CD4-positive, alpha-beta T cell treated with Interleukin-6 at 100 ng/mL for 8 hours (primary cell): ENCODE measurements at places on chromosomes 11 and 22.
A peak's percentile ranks its signal among the peaks of the same experiment; 100 is the strongest.

- DNase-seq: no peak
Measured at GRCh38 chr11:129248618-129249017, 56.5 kb upstream of the ARHGAP32 start.

- no peak for DNase-seq
Measured at GRCh38 chr22:50606165-50606945, 5.8 kb downstream of the MAPK8IP2 start.

GRCh38 chr22:24410110-24410856, 17.1 kb upstream of the ADORA2A start:
- no peak for DNase-seq

DNA sequence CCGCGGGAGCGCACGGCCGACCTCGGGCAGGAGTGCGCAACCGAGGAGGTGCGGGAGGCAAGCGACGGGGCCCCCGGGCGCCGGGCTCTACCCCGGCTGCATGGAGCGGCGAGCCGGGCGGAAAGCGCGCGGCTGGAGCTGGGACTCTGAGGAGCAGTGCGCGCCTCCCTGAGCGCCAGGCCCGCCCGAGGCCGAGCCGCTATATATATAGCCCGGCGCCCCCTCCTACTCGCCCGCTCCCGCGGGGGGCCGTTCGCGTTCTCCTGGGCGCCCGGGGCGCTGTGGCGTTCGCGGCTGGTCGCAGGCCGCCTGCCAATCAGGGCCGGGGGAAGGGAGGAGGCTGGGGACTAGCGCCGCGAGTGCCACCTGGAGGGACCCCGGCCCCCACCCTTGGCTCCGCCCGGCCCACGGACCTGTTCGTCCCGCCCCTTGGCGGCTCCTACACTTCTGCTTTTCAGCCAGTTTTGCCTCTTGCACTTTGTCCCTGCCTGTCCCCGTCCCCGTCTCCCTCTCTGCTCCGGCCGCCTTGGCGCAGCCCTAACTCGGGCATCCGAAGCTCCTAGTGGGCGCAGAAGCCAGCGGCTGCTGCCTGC, at the start of gene FGF4:
FGF4 (minus strand) TSS at position 179 of the 593 bp plus-strand sequence. CDS start 257 bp downstream, outside the sequence.
- DNase-seq: no peak

GRCh38 chr22:23547818-23548500, 32.1 kb downstream of the IGLL1 start:
- DNase-seq: no peak

DNA sequence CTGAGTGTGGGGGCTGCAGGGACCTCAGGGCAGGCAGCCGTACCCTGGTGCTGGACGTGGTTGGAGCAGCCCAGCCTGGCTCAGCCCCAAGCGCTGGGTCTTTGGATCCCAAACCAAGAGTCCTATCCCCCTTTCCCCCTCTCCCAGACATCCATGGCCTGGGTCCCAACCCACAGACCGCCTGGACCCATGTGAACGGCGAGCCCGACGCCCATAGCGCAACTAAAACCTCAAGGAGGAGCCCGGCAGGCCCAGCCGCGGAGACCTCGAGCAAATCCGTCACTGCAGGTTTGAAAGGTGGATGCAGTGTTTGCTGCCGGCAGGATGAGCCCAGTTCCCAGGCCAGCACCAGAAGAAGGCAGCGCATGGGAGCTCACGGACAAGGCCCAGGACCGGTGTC, 337.0 kb downstream of the BRD1 start:
- DNase-seq: no peak

DNA sequence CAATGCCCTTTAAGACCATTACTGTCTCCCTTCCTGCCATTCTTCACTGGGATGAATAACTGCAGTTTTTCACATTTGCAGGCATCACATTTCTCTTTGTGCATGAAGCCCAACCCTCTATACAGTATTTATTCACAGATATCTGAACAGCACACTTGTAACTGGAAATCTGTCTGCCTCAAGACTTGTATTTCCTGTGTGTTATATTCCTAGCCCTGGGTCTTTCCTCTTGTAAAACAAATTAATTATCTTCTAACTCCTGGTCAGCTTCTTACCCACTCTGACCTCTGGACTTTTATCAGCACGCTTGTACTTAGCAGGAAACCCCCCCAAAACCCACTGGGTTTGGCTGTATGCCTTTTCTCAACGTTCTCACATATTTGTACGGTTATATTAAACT, 2.0 kb downstream of the CSRP3 start:
- DNase-seq: no peak

- DNase-seq: peak; percentile 85
Measured at GRCh38 chr11:118907051-118908042, 18.4 kb downstream of the BCL9L start.

GRCh38 chr22:40797427-40797826, 21.7 kb downstream of the SLC25A17 start:
- DNase-seq: no peak

DNA sequence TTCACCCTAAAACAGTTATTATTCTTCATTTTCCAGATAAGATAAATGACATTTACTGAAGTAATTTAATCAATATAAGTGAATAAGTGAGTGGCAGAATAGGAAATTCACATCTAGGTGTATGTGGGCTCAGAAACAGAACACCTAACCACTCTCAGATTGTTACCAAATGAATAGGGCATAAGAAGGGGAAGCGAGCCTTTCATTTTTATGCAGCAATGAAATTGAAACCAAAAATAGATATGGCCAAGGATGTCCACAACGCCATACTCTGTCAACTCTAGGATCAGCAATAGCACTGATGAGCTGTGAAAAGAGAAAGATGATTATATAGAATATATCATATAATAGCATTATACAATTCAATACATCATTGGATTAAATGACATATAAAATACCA, 398.1 kb upstream of the API5 start:
- DNase-seq: no peak

- DNase-seq: no peak
Measured at GRCh38 chr11:107713009-107713408, 1.2 kb upstream of the SLN start.

DNA sequence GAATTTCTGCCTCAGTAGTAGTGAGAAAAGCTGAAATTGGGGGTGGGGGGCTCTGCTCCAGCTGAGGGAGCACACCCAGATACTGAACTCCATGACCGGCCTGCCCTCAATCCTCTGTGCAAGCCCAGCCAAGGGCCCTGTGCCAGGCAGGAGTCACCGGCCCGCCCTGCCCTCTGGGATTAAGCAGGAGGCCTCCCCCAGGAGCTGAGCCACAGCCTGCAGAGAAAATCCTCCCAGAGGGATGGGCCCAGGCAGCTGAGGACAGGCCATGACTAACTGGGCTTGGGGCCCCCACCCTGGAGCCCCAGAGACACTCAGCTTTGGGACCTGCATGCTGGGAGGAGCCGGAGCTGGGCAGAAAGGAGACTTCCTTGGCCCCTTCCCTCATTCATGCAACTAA, 48.8 kb downstream of the MN1 start:
- no peak for DNase-seq

GRCh38 chr22:19260804-19261203, 30.7 kb downstream of the CLTCL1 start:
- no peak for DNase-seq

GRCh38 chr22:39514373-39514973, 5.9 kb upstream of the ATF4 start:
- DNase-seq: no peak

DNA sequence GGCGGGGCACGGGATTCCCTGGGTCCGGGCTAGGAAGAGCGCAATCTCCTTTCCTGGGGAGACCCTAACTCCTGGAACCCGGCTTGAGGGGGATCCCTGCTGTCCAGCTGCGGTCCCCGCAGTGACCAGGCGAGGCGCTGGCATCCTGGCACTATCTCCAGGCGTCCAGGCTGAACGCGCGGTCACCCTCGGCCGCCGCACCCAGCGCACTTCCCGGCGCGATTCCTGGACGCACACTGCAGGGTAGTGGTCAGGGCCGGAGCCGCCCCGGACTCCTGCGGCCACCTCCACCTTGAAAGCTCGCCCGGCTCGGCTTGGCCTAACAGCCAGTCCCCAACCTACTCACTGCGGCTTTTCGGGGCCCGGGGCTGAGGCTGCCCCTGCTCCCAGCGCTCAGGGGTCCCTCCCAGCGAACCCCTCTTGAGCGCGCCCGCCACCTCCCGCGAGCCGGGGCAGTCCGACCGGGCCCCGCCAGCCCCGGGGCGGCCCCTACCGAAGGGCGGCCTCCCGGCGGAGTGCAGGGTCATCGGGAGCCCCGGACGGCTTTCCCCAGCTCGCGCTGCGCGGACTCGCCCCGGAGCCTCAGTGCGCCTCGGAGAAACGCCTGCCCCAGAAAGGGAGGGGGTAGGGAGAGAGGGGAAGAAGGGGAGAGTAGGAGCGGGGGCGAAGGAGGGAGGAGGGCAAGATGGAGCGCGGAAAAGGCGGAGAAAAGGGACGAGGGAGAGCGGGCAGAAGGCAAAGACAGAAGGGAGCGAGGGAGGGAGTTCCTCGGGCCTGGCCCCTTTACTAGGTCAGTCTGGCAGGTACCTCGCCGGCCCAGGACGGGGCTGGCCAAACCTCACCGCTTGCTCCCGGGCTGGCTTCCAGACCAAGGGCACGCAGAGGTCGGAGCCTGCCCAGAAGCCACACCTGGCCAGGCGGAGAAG, 1.0 kb downstream of the POU2AF3 start:
- no peak for DNase-seq

- peak; percentile 28 for DNase-seq
Measured at GRCh38 chr11:10807493-10808234, 1.1 kb downstream of the EIF4G2 start.

- no peak for DNase-seq
Measured at GRCh38 chr22:22948651-22949571, 61.3 kb downstream of the IGLL5 start.

DNA sequence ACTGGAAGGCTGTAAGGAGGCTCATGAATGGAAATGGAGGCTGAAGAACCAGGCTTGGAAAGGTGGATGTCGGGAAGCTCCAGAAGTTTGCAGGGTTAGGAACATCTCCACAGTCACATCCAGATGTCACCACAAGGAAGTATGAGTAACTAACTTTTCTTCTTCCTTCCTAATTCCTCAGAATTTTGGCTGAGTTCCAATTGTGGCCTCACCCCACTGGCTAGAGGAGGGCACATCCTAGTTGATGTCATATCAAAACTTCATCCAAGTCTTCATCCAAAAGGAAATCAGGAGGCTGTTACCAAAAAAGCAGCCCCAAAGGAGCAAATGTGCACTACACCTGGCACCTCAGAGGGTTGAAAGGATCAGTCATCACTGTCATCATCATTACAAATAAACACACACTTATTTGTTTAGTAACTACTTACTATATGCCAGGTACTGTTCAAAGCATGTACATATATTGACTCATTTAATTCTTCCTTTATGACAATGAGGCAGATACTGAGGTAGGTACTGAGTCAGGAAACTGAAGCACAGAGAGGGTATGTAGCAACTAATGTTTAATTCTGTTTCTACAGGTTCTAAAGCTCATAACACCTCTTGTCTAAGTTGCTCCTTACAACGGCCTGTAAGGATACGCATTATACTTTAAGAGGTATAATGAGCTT, 7.3 kb upstream of the PTPN5 start:
- no peak for DNase-seq

DNA sequence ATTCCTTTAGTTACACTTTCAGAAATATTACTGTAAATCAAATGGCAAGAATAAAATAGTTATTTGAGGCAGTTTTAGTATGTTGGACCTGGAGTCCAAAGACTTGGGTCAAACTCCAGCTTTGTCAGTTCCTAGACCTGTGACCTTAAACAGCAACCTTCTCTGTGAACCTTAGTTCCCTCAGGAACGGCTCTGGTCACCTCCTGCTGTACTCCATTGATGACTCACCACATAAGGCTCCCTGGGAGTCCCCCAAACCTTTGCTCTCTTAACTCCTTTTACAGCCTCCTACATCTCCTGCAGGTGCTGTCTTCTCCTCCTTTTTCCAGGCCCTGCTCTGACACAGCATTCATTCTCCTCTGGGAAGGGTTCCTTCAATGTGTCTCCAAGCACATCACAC, 29.1 kb downstream of the LIMK2 start:
- DNase-seq: no peak

DNA sequence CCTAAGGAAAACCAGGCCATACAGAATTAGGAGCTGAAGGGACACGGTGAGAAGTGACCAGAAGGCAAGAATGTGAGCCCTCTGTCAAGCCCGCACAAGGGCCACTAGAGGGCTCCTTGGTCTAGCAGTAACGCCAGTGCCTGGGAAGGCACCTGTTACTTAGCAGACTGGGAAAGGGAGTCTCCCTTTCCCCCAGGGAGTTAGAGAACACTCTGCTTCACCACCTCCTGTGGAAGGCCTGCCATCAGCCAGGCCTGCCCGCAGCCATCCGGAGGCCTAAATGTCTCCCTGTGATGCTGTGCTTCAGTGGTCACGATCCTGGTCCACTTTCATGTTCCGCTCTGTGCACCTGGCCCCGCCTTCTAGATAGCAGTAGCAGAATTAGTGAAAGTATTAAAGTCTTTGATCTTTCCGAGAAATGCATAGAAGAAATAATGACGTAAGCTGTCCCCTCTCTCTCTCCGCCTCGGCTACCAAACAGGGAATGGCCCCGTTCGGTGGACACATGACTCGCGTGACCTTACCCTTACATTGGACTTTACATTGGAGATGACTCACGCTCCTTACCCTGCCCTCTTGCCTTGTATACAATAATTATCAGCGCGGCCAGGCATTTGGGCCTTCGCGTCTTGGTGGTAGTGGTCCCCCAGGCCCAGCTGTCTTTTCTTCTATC, 10.7 kb upstream of the GSTP1 start:
- peak; percentile 24 for DNase-seq

DNA sequence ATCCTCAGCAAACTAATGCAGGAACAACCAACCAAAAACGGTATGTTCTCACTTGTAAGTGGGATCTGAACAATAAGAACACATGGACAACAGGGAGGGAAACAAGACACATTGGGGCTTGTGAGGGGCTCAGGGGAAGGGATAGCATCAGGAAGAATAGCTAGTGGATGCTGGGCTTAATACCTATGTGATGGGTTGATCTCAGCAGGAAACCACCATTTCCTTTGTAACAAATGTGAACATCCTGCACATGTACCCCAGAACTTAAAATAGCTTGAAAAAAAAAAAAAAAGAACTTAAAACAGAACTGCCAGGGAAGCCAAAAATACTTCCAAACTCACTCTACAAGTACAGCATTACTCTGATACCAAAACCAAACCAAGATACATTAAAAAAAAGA, 33.8 kb downstream of the CASP4 start:
- peak; percentile 27 for DNase-seq

GRCh38 chr11:47398011-47398410, 10.4 kb upstream of the SLC39A13 start:
- no peak for DNase-seq
